Natural killer cell treated with Interleukin-12 subunit alpha and Interleukin-12 subunit beta and Interleukin-15 and Interleukin-18, amount 100 ng/mL, for 72 hours (primary cell): ENCODE measurements at places on chromosomes 1 and 21.
A peak's percentile ranks its signal among the peaks of the same experiment; 100 is the strongest.

DNA sequence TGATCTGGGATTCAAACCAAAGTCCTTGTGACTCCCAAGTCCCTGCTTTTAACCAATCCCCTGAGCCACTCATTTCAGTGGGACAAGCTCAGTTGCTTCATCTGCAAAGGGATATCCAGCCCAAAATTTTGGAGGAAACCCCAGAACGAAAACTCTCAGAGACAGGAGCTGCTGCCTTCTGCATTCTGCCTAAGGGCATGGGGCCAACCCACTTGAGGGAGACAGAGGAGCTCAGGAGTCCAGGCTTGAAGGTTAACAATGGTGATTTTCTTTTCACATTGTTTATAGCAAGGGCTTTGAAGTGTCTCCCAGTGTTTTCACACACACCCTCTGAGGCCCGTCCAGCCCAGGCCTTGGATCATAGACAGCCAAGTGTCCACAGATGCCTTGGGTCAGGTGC is 148.1 kb upstream of the CTTNBP2NL start:
- no peak for DNase-seq

DNA sequence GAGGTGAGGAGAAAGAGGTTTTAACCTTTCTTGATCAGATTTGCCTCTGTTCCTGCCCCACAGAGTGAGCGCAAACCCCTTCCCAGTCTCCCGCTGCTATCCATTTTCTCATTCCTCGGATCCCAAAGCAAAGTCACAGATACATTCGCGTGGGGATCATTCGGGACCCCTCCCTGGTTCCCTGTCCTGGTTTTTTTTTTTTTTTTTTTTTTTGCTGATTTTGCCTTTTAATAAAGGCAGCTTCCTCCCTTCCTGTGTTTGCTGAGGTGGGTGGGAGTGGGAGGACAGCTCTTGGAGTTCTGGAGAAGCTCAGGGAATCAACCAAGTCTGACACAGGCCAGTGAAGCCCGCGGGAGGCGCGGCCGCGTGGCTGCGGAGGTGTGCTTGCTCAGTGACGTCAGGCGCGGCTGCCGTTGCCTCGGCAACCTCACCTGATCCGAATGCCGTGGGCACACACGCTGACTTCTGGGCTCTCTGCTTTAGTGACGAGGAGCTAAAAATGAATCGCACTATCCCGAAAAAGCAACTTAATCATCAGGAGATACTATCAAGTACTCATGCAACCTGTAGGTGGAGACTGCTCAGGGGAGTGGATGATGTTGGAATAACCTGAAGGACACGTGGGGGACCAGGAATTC is 106.4 kb downstream of the TBX19 start:
- no peak for DNase-seq

GRCh38 chr1:153542956-153543711 is 2.4 kb upstream of the S100A5 start:
- DNase-seq: no peak

GRCh38 chr1:55726994-55727393 is 511.8 kb upstream of the USP24 start:
- DNase-seq: no peak

GRCh38 chr1:159211331-159212136 is 6.9 kb downstream of the ACKR1 start:
- DNase-seq: peak; percentile 70

- peak; percentile 92 for DNase-seq
Measured at GRCh38 chr1:113759333-113760101, at the start of gene PHTF1. Gene PHTF1 (minus strand): TSS chr1:113759486. CDS start chr1:113758703, 783 bp downstream.

- DNase-seq: no peak
Measured at GRCh38 chr1:169484683-169485430, 887 bp downstream of the SLC19A2 start.

- DNase-seq: no peak
Measured at GRCh38 chr1:104648269-104648691, 898.6 kb downstream of the AMY1C start.

- DNase-seq: no peak
Measured at GRCh38 chr1:222926566-222926965, 111.7 kb downstream of the DISP1 start.

- no peak for DNase-seq
Measured at GRCh38 chr1:66143651-66144050, 351.0 kb downstream of the PDE4B start.

- DNase-seq: no peak
Measured at GRCh38 chr1:169999761-170000160, 74.7 kb downstream of the KIFAP3 start.

DNA sequence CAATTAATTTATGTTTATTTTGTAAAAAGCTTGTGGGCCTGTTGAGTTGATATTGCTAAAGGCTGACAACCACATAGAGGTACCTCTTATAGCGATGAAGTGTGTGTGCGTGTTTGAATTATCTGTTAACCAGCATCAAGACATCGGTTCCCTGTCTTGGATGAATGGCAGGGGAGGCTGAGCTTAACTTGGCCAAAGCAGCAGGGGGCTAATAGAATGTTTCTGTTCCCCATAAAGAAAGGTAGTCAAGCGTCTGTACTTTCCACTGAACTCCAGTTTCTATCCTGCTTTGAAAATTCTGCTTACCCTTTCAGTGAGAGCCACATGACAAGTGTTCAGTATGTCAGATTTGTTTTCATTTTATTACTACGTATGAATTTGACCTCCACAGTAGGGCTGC is 63.0 kb downstream of the ROR1 start:
- no peak for DNase-seq
